Aorta (tissue), 5 donors: ENCODE measurements at places on chromosomes 12 and 14.

DNA sequence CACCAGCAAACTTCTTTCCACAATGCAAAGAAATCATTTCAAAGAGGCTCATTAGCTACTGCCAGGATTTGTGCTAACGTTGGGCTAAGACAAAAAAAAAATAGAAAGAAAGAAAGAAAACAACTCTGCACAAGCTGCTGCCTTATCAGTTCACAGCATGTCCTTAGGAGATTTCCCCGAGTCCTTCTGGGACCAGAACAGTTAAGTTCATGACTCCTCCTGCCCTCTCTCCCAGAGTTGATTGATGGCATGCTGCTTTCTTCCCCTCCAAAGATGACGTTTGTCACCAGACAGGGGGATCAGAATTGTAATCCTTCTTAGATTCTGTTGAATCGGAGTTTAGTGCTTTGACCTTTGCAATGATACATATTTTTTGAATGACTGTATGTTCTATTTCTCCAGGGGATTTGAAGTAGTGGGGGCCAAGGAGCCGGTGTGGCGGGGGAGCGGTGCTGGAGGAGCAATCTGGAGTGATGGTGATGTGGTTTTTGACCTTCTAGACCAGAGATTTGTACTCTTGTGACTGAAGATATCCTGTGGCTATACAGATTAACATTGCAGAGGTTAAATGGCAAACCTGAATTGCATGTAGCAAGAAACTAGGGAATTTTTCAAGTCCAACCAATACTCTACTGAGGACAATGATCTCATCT is 409.2 kb upstream of the TMPO start:
- peak; percentile 53 for DNase-seq

GRCh38 chr12:114415525-114415868 is 9.6 kb upstream of the TBX5 start:
- no peak for DNase-seq

- DNase-seq: no peak
These were observed 2.4 kb downstream of the DHRS2 start for GRCh38 chr14:23638414-23639047.

DNA sequence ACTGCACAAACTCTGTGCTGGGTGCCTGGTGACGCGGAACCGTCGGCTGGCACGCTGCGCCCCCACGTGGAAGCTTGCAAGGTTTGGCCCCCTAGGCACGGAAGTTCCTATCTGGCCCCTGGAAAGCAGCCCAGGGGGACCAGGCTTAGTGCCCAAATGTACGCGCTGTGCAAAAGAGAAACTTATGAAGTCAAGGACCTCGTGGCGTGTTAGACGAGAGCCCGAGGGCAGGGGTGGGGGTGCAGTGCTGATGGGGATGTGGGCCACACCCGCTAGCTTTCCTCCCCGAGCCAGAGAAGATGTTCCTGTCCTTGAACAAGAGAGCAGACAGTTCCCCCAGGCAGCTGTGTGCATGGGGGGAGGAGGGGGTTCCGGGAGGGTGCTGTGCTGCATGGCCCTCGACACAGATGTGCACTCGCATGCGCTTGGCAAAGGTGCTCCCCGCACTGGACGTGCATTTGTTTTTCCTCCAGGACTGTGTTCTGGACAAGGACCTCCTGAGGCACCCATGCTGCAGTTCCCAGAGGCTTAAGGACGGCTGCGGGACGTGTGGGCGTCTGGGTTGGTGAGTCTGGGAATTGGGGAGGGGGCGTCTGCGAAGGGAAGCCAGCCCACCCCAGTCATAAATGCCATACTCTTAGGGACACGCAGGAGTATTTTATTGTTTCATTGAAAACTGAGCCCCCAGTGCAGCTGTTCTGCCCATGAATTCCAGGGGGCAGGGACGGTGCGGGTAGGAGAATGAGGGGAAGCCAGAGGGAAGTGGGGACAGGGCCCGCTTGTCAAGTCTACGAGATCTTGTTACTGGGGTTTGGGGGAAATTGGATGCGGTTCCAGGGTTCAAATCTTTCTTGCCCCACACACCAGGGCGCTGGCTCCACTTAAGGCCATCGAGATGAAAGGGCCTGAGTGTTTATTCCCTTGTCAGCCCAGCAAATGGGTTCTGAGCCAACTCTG is 80.0 kb downstream of the NTF3 start:
- peak; percentile 91 for DNase-seq

DNA sequence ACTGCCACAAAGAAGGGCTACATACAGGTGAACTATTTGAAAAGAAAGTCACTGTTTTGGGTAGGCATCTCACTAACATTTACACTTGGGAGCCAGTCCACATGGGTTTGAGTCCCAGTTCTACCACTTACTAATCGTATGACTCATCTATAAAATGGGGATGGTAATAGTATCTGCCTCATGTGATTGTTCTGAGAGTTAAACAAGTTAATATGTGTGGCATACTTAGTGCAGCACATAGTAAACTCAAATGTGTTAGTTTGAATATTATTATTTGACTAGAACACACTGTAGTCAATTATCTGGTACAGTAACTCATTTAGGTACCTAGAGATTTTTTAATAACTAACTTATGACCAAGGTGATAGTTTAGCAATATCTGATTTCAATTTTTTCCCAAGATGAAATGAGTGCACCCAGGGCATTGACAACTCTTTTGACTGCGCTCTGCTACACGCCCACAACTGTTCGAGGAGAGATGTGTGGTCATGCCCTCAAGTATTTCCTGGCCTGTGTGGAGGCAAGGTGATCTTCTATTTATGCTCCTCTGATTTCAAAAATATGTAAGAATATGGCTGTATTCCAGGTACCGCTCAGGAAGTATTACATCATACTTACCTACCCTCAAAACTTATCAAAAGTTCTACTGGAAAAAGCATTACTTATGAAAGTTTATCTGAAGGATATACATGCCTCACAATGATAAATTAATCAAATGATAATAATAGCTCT is 210.6 kb upstream of the EGLN3 start:
- DNase-seq: no peak

- DNase-seq: peak; percentile 53
These were observed 92.9 kb downstream of the KSR2 start for GRCh38 chr12:117875744-117876435.

DNA sequence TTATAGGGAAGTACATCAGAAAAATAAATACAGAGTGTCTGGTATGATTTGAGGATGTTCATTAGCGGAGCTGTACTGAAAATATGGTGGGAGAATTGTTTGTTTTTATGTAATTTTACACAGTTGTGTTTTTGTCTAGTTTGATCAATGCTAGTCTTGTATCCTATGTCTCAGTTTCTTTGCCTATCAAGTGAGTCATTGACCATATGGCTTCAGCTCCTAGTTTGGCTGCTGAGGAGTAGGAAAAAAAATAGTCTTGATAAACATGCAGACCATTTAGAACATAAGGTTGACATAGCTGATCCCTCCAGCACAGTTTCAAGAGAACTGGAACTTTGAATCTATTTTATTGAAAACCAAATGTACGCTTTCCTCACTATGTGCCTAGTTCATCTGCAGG is 1292.1 kb upstream of the FLRT2 start:
- no peak for DNase-seq

GRCh38 chr12:50520416-50521207 is 15.8 kb downstream of the DIP2B start:
- no peak for DNase-seq

DNA sequence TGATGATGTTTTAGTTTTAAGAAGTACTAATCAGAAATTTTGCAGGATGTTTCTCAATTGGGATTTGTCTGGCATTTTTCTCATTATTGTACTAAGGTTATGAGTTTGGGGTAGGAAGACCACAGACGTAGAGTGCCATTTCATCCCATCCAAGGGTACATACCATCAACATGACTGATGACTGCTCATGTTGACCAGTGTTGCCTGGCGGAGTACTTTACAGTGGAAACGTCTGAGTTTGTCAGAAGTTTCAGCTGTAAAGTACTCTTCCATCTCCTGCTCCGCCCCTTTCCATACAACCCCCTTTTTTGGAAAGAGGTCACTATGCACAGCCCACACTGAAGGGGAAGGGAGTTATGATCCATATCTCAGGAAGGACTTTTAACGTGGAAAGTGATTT is 74.2 kb downstream of the RCOR1 start:
- no peak for DNase-seq

DNA sequence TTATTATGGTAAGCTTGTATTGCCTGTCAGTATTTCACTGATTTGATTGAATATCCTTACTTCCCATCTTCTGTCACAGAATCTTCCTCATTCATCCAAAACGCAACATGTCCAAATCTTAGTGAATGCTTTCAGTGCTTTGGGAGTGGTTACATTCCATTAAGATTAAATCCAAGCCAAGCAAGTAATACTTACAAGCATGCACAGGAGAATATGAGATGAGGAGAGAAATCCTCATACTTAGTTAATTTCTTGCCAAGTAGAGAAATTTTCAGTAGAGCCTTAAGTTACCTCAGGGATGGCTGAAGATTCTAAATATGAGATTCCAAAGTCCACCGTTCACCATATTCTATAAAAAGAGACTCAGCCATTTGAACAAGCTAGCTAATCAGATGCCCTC is 316.0 kb downstream of the RAD51B start:
- no peak for DNase-seq

DNA sequence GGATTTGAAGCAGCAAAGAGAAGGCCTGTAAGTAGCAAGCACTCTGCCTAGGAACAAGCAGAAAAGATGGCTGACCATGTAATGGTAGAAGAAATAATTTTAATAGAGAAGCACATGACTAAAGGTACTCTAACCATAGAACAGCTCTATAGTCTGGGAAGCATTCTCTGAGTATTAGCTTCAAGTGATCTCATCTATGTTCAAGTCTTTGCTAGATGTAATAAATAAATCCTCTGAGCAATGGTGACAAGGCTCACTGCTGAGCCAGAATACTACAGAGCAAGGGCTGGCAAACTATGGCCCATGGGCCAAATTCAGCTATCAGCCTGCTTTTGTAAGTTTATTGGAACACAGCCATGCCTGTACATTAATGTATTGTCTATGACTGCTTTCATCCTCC is 84.8 kb downstream of the PEBP1 start:
- DNase-seq: no peak

DNA sequence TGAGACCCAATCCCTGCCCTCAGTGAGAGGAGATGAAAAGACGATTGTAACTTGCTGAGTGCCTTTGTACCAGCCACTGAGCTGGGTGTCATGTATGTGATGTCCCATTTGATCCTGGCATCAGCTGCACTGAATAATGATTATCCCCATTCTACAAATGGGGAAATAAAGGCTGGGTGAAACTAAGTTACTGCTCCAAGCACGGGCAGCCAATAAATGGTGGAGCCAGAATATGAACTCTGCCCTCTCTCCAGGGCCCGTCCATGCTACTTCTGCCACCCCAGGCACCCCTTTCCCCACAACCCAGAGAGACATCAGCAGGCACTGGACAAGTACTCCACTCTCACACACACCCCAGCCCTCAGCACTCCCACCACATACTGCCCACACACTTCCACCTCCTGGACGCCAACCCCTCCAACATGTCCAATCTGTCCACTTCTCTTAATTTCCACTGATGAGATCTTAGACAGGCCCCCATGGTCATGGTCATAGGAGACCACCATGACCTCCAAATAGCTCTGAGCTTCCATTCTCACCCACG is 115.8 kb downstream of the DICER1 start:
- no peak for DNase-seq

GRCh38 chr12:46562625-46563225 is 190.2 kb upstream of the SLC38A2 start:
- no peak for DNase-seq

- DNase-seq: no peak
These were observed 17.3 kb upstream of the STAC3 start for GRCh38 chr12:57268264-57268663.

- DNase-seq: no peak
These were observed 53.4 kb downstream of the SRGAP1 start for GRCh38 chr12:63897931-63898330.

DNA sequence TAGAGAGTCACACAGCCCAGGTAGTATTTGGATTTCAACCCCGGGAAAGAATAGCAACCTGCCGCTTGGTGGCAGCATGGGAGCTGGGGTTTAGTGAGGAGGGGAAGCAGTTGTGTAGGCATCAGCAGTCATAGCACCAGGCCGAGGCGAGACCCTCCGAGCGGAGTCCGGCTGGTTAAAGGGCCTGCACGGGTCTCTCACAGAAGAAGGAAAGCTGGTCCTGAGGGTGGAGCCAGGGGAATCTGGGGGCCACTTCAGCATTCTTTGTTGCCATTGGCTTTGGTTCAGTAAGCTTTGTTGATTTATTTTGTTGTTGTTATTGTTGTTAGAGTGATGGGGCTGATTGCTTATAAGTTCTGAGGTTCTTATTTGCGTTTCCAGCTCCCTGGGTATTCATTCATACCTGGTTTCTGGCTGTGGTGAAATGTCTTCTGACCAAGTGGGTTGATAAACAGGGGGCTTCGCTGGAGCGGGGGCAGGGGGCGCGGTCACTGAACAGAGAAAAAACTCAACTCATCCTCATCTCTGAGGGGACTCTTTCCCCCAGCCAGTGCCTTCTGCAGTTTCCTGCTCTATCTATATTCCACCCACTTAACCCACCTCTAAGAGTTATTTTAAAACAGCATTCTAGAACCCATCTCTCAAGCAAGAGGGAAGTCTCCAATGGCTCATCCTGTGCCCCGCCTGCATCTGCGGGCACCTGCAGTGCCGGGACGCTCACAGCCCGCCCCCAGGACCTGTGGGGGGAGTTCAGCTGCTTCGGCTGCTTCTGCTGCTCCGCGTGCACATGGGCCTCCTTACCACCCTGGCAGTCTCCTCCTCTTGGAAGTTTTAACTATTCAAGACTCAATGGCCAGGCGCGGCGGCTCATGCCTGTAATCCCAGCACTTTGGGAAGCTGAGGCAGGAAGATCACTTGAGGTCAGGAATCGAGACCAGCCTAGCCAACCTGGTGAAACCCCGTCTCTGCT is 11.6 kb downstream of the CKB start:
- DNase-seq: peak; percentile 34

GRCh38 chr12:5220835-5221234 is 177.2 kb downstream of the KCNA5 start:
- DNase-seq: no peak

- DNase-seq: no peak
These were observed 38.1 kb downstream of the GCH1 start for GRCh38 chr14:54864526-54864925.

GRCh38 chr14:90658541-90658967 is 157.7 kb downstream of the TTC7B start:
- no peak for DNase-seq

DNA sequence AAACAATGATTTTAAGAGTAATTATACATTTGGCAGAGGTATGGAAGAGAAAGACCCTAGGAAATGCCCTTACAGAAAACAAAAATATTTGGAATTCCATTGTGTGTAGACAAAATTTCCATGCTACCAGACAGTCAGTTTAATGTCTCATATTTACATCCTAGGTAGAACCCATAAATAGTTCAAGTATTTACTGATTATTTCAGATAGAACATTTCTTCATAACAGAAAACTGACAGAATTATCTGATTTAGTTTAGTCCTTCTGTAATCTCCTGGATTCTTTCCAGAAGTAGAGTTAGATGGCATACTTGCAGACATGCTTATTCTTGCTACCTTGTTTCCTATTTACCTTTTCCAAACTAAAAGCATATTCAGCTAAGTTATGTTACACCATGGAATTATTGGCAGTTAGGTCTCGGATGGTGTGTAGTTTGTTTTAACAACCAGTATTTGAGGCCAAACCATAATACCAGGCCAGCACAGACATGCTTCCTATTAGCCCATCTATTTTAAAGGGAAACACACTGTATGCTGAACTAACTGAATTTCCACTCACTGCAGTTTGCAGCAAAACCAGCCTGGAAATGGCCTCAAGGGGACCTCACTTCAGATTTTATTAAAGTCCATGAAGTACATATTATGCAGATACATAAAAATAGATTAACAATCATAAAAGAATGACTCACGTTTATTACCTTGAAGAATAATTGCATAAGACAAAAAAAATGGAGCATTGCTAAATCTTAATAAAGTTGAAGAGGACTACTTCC is 126.6 kb upstream of the LRIG3 start:
- no peak for DNase-seq

- DNase-seq: no peak
These were observed 390.5 kb upstream of the CLEC14A start for GRCh38 chr14:38646391-38646790.
